ENCODE measurements at places on chromosomes 4 and X.

DNA sequence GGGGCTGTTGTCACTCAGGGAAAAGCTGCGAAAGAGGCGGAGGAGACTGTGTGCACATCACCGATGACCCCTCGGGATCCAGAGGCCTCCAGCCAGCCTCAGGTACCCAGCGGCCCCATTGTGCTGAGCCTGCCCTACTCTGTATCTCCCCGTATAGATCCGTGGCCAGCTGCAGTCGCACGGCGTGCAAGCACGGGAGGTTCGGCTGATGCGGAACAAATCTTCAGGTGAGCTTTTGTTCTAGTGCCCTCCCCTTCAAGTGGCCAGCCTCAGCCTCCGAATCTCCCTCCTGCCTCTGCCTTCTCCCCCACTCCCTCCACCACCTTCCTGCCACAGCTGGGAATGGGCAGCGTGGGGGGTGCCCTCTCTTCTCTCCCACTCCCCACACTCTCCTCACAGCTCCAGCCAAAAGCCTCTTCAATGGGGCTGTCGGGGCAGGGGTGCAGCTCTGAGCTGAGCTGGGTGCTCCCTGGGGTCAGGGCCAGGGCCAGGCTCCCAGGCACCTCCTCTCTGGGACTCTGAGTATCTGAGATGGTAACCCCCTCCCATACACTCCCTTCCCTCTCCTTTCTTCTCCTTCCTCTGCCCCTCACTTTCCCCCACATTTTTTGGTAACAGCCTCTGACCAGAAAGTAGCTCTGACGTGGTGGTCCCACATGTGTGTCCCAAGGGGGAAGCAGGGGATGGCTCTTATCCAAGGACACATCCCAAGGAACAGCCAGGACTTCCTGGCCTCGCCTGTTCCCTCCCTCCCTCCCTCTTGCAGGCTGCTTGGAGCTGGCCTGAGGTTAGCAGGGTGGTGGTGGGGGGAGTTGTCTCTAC is 20.4 kb upstream of the UBA1 start:
- no peaks in the 10 kb centered on the region for H3K27me3 ChIP-seq
- peak overlapping the region; percentile 19 for H3K27ac ChIP-seq
- peak overlapping the region; percentile 15 for H3K4me3 ChIP-seq
- no peaks in the 10 kb centered on the region for H3K4me1 ChIP-seq
- DNase-seq = no peak

- DNase-seq = no peak
- H3K4me1 ChIP-seq = no peaks in the 10 kb centered on the region
- H3K27me3 ChIP-seq = peaks cover 9% of the 10 kb centered on the region
- no peak overlapping the region for H3K27ac ChIP-seq
- H3K36me3 ChIP-seq = peaks cover 2% of the 10 kb centered on the region
- no peak overlapping the region for H3K4me3 ChIP-seq
Measured at GRCh38 chrX:11600578-11600977, 65.1 kb downstream of the ARHGAP6 start.

DNA sequence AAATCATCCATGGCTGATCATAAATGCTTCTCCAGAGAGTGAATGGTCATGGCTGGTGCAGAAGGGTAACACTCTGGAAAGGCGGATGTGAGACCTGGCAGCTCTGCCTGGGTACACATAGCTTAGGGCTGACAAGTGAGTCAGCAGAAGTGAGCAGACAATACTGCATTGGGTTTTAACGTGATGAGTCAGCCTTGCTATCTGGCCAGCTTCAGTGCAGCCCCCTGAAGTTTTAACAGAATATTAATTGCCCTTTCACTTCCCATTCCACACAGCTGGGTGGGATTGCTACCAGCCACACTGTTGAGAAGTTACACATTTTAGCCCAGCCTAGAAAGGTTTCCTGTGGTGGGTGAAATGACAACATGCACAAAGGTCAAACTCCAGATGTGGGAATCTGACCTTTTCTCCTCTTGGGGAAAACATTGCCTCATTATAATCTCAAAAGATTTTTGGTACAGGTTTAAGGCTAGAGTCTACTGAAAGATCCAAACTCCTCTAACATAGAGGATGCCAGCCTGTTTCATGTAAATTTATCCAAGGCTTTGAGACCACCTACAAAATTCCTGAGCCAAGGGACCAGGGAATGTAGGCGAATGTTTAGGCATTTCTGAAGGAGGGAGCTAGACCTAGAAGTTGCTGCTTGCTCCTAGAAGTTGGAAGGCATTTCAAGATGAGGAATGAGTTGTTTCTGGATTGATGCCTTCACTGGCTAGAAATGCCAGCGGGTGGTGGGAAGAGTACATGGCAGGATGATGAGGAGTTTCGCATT is 230.3 kb upstream of the PGRMC2 start:
- H3K27me3 ChIP-seq = peaks cover 24% of the 10 kb centered on the region
- no peak overlapping the region for H3K27ac ChIP-seq
- H3K4me1 ChIP-seq = peaks cover 8% of the 10 kb centered on the region
- no peak overlapping the region for H3K4me3 ChIP-seq
- DNase-seq = no peak
- H3K36me3 ChIP-seq = peaks cover 6% of the 10 kb centered on the region

- peaks cover 54% of the 10 kb centered on the region for H3K27me3 ChIP-seq
- no peak overlapping the region for H3K4me3 ChIP-seq
- H3K4me1 ChIP-seq = no peaks in the 10 kb centered on the region
- H3K27ac ChIP-seq = no peak overlapping the region
- no peaks in the 10 kb centered on the region for H3K36me3 ChIP-seq
Measured at GRCh38 chr4:173578956-173579355, 48.9 kb upstream of the HAND2 start.

DNA sequence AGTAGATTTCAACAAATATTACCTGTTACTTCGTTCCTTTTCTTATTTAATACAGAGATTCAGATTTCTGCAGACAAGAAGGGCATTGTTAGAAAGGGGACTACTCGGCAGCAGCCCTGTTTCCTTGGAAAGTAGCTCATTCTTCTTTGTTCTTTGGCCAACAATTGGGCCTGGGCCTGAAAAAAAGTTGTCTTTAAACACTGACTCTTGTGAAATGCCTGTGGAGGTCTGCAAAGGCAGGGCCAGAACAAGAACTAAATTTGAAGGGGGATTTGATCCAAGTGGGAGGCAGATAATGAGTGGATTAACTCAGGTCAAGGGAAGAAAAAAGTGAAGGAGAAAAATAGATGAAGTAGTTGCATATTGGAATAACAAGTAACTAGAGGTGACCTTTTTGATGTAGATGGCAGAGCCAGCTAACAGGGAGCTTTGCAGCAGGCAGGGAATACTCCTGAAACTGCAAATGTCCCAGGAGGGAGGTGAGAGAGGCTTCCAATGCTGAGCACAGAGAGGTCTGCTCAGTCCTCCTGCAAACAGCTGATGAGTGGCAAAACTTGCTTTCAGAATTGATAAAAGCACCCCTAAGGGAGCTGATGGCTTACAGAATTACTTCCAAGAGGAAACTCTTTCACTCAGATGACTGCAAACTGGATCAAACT is 393.2 kb upstream of the HS3ST1 start:
- H3K4me3 ChIP-seq = no peak overlapping the region
- no peaks in the 10 kb centered on the region for H3K4me1 ChIP-seq
- no peak overlapping the region for H3K27ac ChIP-seq
- no peaks in the 10 kb centered on the region for H3K36me3 ChIP-seq
- no peaks in the 10 kb centered on the region for H3K27me3 ChIP-seq
- DNase-seq = no peak

GRCh38 chr4:96317891-96318290 is 478.0 kb downstream of the PDHA2 start:
- no peaks in the 10 kb centered on the region for H3K27me3 ChIP-seq
- no peaks in the 10 kb centered on the region for H3K36me3 ChIP-seq
- no peak for DNase-seq
- H3K27ac ChIP-seq = no peak overlapping the region

DNA sequence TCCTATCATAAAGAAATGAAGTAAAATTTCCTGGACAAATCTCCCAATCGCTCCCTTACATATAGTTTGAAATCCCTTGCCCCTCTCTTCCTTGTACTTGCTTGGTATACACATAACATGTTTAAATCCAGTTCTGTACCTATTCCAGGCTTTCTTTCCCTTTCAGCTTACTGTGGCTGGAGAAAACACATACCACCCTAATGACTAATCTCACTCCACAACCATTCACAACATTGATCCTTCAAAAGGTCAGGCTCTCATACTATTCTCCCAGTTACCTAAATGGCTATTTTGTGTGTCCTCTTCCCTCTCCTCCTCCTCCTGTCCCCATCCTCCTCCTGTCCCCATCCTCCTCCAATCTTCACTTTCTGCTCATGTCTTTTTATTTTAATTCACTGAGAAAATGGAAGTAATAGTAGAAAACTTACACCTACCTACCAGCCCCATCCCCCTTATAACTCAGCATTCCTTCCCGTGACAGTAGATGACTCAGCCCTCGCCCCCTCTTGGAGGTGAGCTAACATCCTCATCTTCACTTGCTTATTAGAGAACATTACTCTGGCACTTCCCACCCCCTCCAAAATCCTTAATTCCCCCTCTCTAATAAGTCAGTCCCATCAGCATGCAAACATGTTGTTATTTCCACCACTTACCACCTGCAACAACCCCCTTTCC is 77.5 kb downstream of the IL15 start:
- H3K4me1 ChIP-seq = no peaks in the 10 kb centered on the region
- H3K36me3 ChIP-seq = peaks cover 8% of the 10 kb centered on the region
- H3K4me3 ChIP-seq = no peak overlapping the region
- no peak for DNase-seq
- no peaks in the 10 kb centered on the region for H3K27me3 ChIP-seq

- no peak overlapping the region for H3K27ac ChIP-seq
- no peak overlapping the region for H3K4me3 ChIP-seq
- no peaks in the 10 kb centered on the region for H3K27me3 ChIP-seq
- H3K36me3 ChIP-seq = no peaks in the 10 kb centered on the region
- H3K4me1 ChIP-seq = peaks cover 6% of the 10 kb centered on the region
Measured at GRCh38 chrX:40248822-40249221, 151.1 kb upstream of the BCOR start.

DNA sequence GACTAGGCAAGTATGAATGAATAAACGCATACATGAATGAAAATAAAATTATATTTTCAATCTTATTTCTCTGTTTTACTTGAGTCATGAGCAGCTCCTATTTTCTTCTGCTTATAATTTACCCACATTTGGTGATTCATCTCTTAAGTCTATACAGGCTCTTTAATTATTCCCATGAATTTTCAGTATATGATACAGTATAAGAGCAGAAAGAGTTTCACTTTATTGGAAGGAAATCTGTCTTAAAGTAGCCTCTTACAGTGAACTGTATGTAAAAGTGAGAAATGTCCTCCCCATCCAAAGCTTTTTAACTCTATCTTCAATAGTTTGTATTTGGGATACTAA is 50.8 kb downstream of the TMEM165 start:
- no peaks in the 10 kb centered on the region for H3K27me3 ChIP-seq
- peaks cover 7% of the 10 kb centered on the region for H3K36me3 ChIP-seq
- H3K4me1 ChIP-seq = peaks cover 6% of the 10 kb centered on the region
- H3K4me3 ChIP-seq = no peak overlapping the region

DNA sequence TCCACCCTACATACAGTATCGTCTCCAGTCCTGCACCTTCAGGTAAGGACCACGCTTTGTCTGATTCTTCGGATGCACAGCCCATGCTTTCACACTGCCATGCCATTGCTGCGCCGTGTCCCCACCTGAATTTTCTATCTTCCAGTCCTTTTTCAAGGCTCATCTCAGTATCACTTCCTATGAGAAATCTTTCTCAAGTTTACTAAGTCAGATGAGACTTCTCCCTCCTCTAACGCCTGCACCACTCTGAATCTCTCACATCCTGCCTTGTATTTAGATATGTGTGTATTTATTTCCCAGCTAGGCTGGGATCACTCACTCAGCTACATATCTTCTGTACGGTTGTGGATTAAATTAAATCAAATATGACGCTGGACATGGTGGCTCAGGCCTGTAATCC is 116.8 kb downstream of the SMIM20 start:
- H3K4me1 ChIP-seq = peaks cover 16% of the 10 kb centered on the region
- H3K27me3 ChIP-seq = peaks cover 22% of the 10 kb centered on the region
- peaks cover 10% of the 10 kb centered on the region for H3K36me3 ChIP-seq
- H3K27ac ChIP-seq = no peak overlapping the region
- DNase-seq = no peak

DNA sequence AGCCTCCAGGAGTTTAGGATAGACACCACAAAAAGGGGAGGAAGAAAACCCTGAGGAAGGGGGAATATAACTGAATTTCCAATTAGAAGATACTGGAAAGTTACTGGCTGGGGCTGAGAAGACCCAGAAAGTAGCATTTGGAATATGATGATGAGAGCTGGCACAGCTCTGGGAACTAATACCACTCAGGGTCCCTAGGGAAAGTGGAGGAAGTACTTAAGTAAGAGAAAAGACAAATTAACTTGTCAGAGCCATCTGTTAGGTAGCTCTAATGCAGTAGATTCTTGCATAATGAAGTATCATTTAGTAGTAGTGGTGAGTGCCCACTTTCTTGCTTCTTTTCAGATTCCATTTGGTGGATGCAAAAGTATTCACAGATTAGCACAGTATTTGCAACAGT is 90.8 kb upstream of the TSPAN5 start:
- DNase-seq = no peak
- H3K4me3 ChIP-seq = no peak overlapping the region
- H3K36me3 ChIP-seq = no peaks in the 10 kb centered on the region
- no peak overlapping the region for H3K27ac ChIP-seq

DNA sequence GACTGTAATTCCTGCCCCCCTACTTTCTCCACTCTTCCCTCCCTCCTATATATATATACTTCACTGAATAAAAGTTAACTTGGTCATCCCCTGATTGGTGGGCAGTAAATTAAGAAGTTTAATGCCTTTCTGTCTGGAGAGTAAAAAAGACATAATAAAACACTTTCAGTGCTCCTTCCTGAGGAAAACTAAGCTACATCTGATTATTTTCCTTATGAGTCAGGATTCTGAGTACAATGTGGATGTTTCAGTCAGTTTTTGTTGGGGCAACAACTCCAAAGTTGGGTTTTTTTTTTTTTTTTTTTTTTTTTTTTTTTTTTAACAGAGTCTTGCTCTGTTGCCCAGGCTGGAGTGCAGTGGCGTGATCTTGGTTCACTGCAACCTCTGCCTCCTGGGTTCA is 22.0 kb upstream of the SUPT20HL2 start:
- H3K27me3 ChIP-seq = peaks cover 5% of the 10 kb centered on the region
- no peaks in the 10 kb centered on the region for H3K4me1 ChIP-seq
- H3K36me3 ChIP-seq = no peaks in the 10 kb centered on the region
- H3K4me3 ChIP-seq = no peak overlapping the region
- H3K27ac ChIP-seq = no peak overlapping the region

GRCh38 chrX:12779534-12779933 is 11.7 kb upstream of the PRPS2 start:
- H3K27me3 ChIP-seq = peaks cover 6% of the 10 kb centered on the region
- H3K4me3 ChIP-seq = no peak overlapping the region
- no peaks in the 10 kb centered on the region for H3K4me1 ChIP-seq
- no peak overlapping the region for H3K27ac ChIP-seq
- no peaks in the 10 kb centered on the region for H3K36me3 ChIP-seq
